ENCODE measurements at places on chromosomes 3 and 15.
A peak's percentile ranks its signal among the peaks of the same experiment; 100 is the strongest.

GRCh38 chr3:138124706-138125355 lies 7.4 kb downstream of the A4GNT start:
- DNase-seq, result no peak

DNA sequence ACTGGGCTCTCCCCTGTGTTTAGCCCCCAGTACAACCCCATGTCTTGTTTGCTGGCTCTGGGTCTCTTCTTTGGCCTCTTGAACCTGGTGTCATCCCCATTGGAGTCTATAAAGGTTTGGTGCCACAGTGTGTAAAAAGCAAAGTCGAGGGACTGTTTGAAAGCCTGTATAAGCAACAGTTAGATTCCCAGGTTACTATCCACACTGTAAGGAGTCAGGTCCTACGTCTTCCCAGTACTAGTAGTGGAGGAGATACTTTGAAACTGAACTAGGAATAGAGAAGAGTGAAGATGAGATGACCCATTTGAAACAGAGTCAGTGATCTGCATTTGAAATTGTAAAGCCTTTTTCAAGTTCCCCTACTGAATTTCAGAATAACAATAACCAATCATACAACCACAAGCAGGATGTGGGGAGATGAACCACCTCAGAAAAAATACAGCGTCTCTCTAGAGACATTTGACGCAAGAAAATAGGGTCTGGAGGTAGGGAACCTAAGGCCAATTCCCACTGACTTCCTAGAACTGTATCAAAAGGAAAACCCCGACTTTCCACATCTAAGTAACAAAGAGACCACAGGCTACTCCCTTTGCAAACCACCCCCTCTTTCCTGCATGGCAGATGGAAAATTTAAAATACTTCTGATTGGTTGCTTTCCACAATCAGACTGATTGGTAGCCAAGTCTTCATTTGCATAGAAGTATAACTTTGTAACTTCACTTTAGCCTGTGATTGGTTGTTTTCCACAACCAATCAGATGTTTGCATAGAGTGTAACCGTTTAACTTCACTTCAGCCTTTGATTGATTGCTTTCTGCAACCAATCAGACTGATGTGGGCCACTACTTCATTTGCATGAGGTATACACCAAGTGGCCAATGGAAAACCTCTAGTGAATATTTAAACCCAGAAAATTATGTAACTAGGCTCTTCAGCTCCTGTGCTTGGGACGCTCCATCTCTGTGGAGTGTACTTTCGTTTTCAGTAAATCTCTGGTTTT lies 49.9 kb upstream of the NEDD4 start:
- DNase-seq, result peak; percentile 68

DNA sequence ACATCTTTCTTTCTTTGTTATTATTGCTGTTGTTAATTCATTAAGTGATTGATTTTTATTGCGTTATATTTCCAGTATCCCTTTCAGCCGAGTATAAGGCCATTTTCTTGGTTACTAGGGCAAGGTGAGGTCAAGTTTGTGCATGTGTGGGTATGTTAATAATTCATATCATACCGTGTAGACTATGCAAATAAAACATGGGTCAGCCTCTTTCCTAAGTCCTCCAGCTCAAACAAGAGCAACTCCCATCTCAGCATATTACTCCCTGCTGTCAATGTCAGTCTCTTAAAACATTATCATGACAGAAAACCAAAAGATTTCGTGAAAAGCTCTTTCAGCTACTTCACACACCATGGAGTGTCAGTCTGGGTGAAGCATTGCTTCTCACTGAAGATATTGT lies 103.9 kb upstream of the ST8SIA2 start:
- no peak for DNase-seq

- no peak for DNase-seq
Measured at GRCh38 chr15:88631464-88632028, 7.3 kb upstream of the ISG20 start.

GRCh38 chr3:123102826-123103225 lies 36.0 kb downstream of the PDIA5 start:
- DNase-seq, result no peak

GRCh38 chr3:22176911-22177310 lies 425.9 kb upstream of the ZNF385D start:
- DNase-seq, result no peak

GRCh38 chr3:72798552-72799195 lies 49.6 kb downstream of the SHQ1 start:
- DNase-seq, result no peak

DNA sequence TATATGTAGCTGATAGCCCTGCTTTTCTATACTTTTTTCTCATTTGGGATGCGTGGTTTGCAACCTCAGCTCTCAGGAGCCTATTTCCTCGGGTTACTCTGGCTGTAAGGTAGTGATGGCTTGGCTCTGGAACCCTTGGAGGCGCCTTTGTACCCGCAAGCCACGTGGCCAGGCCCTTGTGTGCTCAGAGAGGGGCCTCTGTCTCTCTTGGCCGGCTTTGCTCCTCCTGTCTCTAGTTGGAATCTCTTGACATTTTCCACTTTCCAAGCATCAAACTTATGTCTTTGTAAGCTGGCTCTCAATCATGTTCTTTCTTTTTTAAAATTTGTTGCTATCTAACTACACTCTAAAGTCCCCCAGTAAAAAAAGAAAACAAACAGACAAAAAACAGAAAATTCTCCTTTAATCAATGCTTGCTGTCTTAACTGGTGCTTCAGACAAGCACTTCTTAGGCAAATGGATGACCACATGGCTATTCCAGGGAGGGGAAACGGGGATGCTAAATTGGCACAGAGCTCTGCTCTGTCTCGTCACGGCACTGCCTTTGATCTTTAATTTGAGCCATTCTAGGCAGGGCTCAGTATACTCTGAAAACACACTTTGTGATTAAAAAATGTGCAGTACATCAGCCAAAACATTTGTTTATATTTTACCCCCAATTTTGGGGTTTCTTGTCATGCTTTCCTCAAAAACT lies 180.4 kb upstream of the NR2E3 start:
- no peak for DNase-seq

GRCh38 chr15:70437882-70438451 lies 325.4 kb downstream of the UACA start:
- no peak for DNase-seq

DNA sequence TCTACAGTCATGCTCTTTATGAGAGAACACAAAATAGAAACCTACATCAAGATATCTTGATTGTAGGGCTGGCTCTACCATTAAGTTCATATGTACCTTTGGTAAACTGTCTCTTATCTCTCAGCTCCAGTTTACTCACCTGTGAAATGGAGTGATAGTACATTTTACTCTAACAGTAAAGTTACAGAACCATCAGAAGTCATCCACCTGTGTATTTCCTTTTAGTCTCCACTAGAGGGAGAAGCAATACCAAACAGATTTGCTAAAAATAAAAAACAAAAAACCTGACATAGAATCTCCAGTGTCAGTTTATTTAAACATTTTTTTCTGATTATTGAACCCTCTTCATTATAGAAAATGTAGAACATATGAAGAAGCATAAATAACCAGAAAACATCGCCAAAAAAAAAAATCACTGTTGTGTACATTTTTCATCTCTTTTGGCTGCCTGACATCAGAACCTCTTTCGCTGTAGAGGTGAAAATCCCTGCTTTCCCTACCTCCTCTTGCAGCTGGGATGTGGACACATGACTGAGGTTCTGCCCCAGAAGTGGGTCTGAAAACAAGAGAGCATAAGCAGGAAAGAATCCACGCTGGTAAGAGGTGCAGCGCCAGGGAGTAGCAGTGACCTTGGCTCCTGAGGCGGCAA lies 48.7 kb upstream of the WDR72 start:
- no peak for DNase-seq

DNA sequence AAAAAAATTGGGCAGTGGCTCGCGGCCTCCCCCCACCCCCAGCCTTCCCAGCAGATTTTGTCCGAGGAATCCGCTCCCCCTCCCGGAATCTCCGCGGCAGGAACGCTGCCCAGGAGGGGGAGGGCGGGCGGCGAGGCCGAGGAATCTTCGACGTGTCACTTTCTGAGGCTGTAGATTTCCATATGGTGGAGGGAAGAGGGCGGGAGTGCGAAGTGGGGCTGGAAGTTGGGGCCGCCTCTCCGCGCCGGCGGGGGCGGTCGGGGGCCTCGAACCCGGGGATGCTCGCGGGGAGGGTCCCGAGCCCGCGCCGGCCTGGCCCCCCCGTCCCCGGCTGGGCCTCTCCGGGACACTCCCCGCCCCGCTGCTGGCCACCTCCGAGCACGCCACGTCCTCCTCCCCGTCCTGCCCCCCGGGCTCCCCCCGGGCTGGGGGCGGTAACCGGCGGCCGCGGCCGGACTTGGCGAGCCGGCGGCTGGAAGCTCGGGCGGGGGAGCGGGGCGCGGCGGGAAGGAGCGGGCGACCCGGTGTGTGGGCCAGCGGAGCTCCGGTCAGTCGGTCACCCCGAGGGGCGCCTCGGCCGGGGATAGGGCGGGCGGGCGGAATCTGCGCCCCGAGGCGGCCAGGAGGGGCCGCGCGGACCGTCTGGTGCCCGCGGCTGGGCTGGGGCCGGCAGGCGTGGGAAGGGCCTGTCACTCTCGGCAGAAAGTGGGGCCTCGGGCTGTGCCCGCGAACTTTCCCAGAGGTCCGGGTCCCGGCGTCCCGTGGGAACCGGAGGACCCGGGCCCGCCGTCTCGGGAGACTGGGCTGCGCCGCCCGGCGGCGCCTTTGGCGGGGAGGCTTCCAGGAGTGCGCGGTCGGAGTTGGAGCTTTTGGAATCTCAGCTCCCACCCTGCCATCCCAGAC lies 951 bp downstream of the FNDC3B start:
- peak; percentile 36 for DNase-seq

- no peak for DNase-seq
Measured at GRCh38 chr3:53650424-53650823, 156.0 kb downstream of the CACNA1D start.

GRCh38 chr3:10708216-10708893 lies 107.7 kb upstream of the SLC6A11 start:
- DNase-seq, result no peak

GRCh38 chr15:75042730-75043508 lies 19.5 kb downstream of the PPCDC start:
- peak; percentile 78 for DNase-seq

All from stimulated activated naive CD8-positive, alpha-beta T cell treated with anti-CD3 and anti-CD28 coated beads, Interleukin-15, amount 100 ng/mL, for 72 hours (primary cell).